Kidney (tissue), 22 donors: ENCODE measurements at places on chromosomes 16 and 17. TPM values are rescaled to one million over a fixed set of nuclear protein-coding genes. Genes with fewer than 3 reads are reported as not detected.

- no peaks in the 10 kb centered on the region for H3K27me3 ChIP-seq
- no peak for DNase-seq
- H3K27ac ChIP-seq = no peak overlapping the region
- no peaks in the 10 kb centered on the region for H3K36me3 ChIP-seq
- H3K4me3 ChIP-seq = no peak overlapping the region
- no peaks in the 10 kb centered on the region for H3K4me1 ChIP-seq
These were observed 5.3 kb downstream of the FAM234A start for GRCh38 chr16:239948-240277.

The PDILT gene
- not detected for polyA plus RNA-seq

DNA sequence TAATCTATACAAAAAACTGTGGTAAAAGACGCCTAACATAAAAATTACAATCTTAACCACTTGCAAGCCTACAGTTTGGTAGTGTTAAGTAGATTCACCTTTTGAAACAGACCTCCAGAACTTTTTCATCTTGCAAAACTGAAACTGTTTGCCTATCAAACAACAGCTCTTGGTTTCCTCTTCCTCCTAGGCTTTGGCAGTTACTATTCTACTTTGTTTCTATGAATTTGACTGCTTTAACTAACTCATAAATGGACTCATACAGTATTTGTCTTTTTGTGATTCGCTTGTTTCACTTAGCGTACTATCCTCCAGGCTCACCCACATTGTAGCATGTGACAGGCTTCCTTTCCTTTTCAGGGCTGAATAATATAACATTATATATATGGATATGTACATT is 97.0 kb downstream of the PRKCA start:
- no peaks in the 10 kb centered on the region for H3K4me1 ChIP-seq
- H3K27me3 ChIP-seq = no peaks in the 10 kb centered on the region
- no peak for DNase-seq
- H3K4me3 ChIP-seq = no peak overlapping the region
- no peak overlapping the region for H3K27ac ChIP-seq
- H3K36me3 ChIP-seq = no peaks in the 10 kb centered on the region

The KRTAP1-5 gene
- not detected for polyA plus RNA-seq

The CFAP52 gene
- not detected for polyA plus RNA-seq

- H3K4me1 ChIP-seq = peaks cover 3% of the 10 kb centered on the region
- no peaks in the 10 kb centered on the region for H3K36me3 ChIP-seq
- H3K27me3 ChIP-seq = peaks cover 7% of the 10 kb centered on the region
- peak; percentile 83 for DNase-seq
- no peak overlapping the region for H3K4me3 ChIP-seq
These were observed 58.5 kb downstream of the TMEM132E start for GRCh38 chr17:34637548-34638525.

The AOC3 gene
- 15.1 TPM for polyA plus RNA-seq

The MILR1 gene
- 2.2 TPM for polyA plus RNA-seq

The TRIM65 gene
- 11.5 TPM for polyA plus RNA-seq

DNA sequence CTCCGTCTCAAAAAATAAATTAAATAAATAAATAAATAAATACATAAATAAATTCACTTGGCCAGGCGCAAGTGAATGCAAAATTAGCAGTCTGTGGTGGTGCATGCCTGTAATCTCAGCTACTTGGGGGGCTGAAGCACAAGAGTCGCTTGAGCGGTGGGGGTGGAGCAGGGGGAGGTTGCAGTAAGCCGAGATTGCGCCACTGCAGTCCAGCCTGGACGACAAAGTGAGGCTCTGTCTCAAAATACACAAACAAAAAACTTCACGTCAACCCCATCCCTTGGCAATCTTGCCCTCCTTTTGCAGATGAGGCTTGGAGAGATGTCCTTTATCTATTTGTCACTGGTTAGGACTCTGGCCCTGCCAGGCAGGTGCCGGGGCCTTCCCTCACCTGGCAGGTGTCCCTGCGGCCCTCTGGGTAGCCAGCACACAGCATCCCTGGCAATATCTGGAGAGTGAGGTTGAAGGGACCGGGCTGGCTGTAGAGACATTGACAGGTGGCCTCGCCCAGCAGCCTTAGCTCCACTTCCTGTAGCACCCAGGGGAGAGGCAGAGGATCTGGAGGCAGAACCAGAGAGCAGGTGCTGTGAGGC is 4.4 kb downstream of the PRSS36 start:
- peaks cover 3% of the 10 kb centered on the region for H3K27me3 ChIP-seq
- H3K27ac ChIP-seq = no peak overlapping the region
- peaks cover 7% of the 10 kb centered on the region for H3K4me1 ChIP-seq
- no peak for DNase-seq
- no peaks in the 10 kb centered on the region for H3K36me3 ChIP-seq

The HBA2 gene
- polyA plus RNA-seq = 11.1 TPM

DNA sequence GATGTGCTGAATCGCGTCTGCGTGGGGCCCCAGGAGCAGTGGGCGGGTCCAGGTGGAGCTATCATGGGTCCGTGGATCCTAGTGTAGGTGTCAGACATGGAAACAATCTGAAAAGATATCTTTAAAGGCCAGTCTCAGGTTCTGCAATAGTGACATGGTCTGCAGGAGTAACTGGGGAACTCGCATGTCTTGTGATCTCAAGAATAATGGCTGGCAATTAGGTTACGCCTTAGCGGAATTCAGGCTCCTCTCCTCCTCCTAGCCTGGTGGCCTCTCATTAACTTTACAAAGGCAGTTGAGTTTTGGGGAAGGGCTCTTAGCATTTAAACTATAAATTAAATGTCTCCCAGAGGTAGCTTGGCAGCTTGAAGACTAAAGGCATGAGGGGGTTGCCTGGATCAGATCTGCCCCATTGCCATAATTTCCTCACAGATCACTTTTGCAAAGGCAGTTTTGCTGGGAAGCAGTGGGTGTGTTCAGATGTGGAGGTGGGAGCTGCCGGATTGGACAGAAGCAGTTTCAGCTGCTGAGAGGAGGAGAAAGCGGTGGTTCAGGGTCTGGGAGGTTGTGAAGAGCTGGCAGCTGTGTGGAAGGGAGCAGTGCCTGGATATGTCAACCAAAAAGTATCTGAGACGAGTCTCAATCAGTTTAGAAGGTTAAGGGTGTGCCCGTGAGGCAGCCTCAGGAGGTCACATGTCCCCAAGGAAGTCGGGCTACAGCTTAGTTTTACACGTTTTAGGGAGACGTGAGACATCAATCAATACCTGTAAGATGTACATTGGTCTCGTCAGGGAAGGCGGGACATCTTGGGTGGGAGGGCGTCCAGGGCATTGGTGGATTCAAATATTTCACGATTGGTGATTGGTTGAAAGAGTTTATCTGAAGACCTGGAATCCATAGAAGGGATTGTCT is 2.7 kb downstream of the TBCD start:
- H3K27ac ChIP-seq = no peak overlapping the region
- H3K4me1 ChIP-seq = peaks cover 5% of the 10 kb centered on the region
- no peaks in the 10 kb centered on the region for H3K36me3 ChIP-seq
- DNase-seq = peak; percentile 79
- H3K4me3 ChIP-seq = no peak overlapping the region

- H3K4me1 ChIP-seq = no peaks in the 10 kb centered on the region
- no peak overlapping the region for H3K4me3 ChIP-seq
- no peaks in the 10 kb centered on the region for H3K27me3 ChIP-seq
- no peak for DNase-seq
These were observed 103.7 kb upstream of the ASIC2 start for GRCh38 chr17:33396818-33397217.

The KRT24 gene
- polyA plus RNA-seq = not detected
